CD4-positive, alpha-beta T cell treated with Interleukin-4 for 4 hours (primary cell): ENCODE measurements at places on chromosomes 5 and 9.
A peak's percentile ranks its signal among the peaks of the same experiment; 100 is the strongest.

- DNase-seq: no peak
Observed at GRCh38 chr9:136361047-136361753, 2.3 kb downstream of the DNLZ start.

DNA sequence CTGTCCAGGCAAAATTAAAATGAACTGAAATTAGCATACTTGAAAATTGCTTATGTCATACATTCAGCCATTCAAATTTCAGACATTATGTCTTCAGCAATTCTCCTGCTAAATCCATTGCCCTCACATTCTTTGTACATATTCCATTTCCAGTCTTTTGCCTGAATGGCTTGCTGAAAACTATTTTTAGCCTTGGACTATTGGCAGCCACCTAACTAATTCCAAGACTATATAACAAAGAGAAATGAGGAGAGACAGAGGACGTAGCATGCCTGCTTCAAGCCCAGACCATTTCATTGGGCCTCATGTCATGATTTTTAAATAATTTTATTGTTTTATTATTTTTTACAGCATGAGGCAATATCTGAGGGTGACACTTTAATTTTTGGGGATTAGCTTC, 100.3 kb downstream of the MRPS30 start:
- no peak for DNase-seq

- peak; percentile 47 for DNase-seq
Observed at GRCh38 chr5:132883261-132883834, 9.9 kb downstream of the LEAP2 start.

DNA sequence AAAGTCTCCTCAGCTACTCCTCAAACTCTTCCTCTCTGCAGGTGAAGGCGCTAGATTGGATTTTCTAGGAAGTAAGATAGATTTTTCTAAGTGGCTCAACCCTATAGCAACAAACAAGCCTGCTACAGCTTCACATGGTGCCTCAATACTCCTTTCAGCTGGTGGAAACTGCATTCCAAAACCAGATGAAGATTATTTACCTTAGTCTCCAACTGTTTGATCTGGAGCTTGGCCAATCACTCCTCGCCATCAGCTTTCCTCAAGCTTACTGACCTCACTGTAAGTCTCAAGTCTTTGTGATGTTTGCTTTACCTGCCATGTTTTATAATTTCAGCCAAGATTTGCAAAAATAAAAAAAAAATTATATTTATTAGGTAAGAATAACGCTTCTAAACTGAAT, 622.4 kb downstream of the CHSY3 start:
- no peak for DNase-seq

DNA sequence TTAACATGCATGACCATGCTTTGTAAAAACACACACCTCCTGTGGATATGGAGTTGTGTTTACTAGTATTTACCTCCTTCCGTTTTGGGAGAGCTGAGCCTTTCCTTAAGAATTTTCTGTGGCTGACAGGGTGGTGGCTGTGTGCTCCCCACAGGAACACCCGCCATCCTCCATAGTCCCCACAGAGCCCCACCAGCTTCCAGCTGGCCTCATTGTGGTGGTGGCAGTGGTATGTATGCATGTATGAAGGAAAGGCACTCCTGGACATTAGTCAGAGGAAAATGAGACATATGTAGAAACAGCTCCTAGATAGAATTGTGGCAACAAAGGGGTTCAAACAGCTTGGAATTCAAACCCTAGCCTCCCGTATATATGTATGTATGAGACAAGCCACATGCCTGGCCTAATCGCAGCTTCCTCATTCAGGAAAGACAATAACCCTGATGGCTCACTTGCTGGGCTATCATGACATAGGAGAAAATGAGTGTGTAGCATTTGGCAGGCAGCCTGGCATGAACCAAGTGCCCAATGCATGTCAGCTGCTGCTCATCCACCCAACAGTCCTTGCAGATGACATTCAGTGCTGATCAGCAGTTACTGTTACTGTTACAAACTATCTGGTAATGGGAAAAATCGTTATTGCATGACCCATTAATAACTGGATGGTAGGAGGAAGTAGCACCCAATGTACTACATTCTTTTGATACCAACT, 459.7 kb downstream of the EBF1 start:
- no peak for DNase-seq

DNA sequence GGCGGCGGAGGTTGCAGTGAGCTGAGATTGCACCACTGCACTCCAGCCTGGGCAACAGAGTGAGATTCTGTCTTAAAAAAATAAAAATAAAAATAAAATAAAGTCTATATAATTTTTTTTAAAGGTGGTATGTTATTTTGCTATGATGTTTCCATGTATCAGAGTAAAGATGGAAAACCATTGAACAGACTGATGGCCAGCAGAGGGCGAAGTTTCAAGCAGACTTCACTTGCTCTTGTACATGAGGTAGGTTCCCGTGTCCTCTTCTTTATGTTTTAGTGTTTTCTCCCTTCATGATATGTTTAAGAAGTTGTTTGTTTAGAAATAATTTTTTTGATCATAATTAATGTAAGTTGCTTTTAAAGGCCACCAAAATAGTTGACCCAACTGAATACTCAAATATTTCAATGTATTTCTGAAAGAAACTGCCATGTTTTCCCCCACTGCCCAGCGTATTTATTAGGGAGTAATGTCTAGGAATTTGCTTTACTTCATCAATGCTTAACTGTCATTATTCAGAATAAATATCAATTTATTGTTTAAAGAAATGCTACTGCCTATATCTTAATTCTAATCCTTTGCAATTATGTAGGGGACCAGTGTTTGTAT, 146.4 kb downstream of the HACD4 start:
- DNase-seq: peak; percentile 48

- no peak for DNase-seq
Observed at GRCh38 chr9:80928697-80929096, 760.6 kb downstream of the TLE1 start.

DNA sequence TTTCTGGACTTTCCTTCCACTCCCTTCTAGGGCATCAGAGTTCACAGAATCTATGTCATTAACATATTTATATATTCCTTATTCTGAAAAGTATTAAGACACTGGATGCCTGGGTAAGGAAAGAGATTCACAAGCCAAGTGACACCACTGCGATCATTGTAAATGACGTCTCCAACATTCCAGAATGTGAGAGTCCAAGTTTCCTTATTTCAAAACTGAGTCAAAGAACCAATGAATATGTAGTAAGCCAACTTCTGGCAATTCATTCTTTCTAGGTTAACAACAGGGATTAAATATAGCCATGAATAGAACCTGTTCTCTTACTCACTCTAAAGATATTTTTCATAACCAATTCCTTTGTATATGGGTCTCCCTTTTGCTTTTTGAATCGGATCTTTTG, 18.1 kb downstream of the RAI14 start:
- DNase-seq: no peak

- DNase-seq: no peak
Observed at GRCh38 chr9:71243951-71244350, 122.5 kb upstream of the TRPM3 start.

- DNase-seq: no peak
Observed at GRCh38 chr5:139361835-139362429, 20.3 kb downstream of the PAIP2 start.

DNA sequence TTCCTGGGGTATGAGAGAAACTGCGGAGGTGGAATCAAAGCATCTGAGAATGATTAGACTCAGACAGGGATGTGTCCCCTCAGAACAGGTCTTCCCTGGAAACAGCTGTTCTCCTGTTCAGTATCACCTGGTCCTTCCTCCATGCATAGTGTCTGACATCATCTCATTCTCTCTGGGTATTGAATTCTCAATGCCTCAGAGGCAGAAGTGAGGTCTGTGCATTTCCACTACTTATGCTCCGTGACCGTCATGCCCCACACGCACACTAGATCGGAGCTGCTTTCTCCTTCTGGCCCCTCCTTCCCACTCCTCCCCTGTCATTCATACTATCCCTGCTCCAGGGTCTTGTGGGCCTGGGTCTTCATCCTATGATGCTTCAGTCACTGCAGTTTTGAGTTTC, 61.4 kb upstream of the DAB2IP start:
- DNase-seq: no peak

DNA sequence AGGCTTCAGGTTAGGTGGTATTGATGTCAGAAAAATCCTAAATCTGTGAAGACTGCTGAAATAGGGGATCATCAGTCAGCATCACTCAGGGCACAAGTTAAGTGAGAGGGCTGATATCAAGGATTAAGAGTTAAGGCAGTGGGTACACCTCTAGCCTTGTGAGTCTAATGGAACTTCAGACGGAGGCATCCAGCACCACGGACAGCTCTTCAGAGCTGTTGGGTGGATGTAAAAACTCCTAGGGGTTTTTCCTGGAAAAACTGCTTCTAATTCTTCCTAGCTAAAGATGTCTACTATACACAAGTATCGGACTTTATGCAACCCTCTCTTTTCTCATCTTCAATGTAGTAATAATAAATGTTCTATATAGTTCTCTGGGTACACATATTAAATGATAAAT, 165.9 kb downstream of the SH3GL2 start:
- no peak for DNase-seq

- no peak for DNase-seq
Observed at GRCh38 chr9:120392711-120393110, 187.3 kb downstream of the CDK5RAP2 start.

- DNase-seq: no peak
Observed at GRCh38 chr5:57036761-57037160, 84.8 kb upstream of the MIER3 start.
